ENCODE measurements at places on chromosomes 6 and 20. TPM values are rescaled to one million over a fixed set of nuclear protein-coding genes. Genes with fewer than 3 reads are reported as not detected.

- no peak for DNase-seq
Observed at GRCh38 chr6:128282961-128283360, 237.4 kb downstream of the PTPRK start.

DNA sequence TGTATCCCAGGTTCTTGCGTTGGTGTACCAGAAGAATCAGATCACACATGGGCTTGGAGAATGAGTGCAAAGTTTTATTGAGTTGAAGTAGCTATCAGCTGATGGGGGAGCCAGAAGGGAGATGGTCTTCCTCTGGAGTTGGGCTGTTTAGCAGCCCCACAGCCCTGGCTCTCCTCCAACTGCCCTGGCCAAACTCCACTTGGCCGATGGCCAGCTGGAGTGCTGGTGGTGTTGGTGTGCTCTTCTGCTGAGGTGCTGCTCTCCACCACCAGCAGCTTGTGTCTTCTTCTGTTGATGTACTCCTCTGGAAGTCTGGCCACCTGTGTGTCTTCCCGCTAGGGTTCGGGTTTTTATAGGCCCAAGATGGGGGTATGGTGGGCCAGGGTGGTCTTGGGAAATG lies 172.8 kb downstream of the TINAG start:
- no peak for DNase-seq

GRCh38 chr6:106461084-106461483 lies 100.6 kb downstream of the CRYBG1 start:
- DNase-seq = peak; percentile 40

DNA sequence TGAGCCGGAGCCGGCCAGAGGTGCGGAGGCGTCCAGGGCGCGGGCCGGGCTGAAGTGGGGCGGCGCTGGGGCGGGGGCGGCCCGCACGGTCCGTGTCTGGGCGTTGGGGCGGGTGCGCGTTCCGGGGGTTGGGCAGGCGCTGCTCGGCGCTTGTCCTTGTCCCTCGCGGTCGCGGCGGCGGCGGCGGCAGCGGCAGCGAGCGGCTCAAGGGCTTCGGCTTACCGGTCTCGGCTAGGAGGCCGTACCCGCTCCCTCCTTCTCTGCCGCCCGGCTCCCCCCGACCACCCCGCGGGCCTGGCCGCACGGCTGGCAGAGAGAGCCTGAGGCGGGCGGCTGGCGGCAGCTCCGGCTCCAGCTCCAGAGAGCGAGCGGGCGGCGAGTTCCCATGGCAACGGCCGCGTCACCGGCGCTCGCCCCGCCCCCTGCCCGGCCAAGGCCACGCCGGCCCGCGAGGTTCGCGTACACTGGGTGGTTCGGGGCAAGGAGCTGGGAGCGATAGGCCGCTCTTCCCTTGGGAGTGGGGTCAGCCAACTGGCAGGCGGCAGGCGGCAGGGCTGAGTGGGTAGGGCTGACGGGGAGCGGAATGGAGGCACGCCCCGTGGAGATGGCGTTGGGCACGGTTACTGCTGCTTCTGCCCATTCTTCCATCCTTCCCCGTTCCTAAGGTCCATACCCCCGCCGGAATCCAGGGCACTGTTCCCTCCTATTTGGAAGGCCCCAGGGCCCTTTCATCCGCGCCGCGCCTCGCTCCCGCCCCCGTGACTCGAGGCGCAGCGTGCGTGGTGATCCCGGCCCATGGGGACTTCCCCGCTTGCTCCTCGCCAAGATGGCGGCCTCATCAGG lies at the start of gene LRRC73:
TSS of gene LRRC73 (minus strand) at position 363 of the 843 bp plus-strand sequence. CDS start 561 bp downstream, outside the sequence.
- DNase-seq = peak; percentile 96

GRCh38 chr6:20729086-20729485 lies 194.8 kb downstream of the CDKAL1 start:
- no peak for DNase-seq

- no peak for DNase-seq
Observed at GRCh38 chr20:24165301-24166122, 176.9 kb upstream of the GGTLC1 start.

DNA sequence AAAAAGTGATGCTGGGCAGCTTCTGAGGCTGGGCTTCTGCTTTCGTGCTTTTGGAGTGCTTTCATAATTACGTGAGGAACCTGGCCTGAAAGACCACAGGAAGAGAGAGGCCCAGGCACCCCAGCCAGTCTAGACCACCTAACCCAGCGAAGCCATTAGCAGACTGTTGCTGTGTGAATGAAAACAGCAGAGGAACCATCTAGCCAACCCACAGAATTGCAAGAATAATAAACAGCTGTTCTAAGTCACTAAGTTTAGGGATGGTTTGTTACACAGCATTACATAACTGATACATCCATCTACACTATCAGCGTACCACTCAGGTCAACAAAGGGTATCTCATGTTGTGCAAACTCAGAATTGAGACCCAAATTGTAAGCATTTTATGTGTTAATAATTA lies 34.5 kb downstream of the FGD2 start:
- DNase-seq = no peak

GRCh38 chr6:90918361-90918760 lies 331.5 kb upstream of the MAP3K7 start:
- no peak for DNase-seq

DNA sequence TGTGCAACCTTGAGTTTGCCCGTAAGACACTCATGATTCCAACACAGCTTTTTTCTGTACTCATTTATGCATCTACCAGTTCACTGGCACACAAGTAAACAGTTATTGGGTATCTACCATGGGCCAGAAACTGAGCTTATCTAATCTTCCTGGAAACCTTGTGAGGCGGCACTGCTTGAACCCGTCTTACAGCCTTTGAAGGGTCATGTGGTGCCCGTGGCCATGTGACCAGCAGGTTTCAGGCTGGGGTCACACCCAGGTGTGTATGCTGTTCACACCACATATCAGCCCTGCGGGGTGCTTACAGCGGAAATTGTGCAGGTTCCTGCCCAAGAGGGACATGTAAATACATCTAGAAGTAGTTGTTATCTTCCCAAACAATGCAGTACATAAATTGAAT lies 6.1 kb downstream of the THBD start:
- no peak for DNase-seq

DNA sequence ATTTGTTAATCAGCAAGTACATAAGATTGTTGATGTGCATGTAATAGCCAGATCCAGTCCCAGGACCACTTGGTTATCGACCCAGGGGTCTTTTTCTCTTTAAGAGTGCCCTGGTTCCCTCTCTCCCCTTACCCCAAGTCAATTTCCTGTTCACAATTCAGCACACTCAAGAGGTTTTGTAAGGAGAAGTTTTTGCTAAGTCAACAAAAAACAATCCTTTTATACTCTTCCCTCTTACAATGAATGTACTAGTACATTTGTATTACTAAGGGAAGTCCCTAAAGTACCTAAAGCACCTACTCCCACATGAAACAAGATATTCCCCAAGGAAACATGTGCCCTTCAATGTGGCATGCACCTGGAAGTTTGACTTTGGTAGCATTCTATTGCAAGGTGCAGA lies 1.6 kb upstream of the NT5DC1 start:
- no peak for DNase-seq

The SIRPB1 gene
- total RNA-seq = not detected

The PLN gene
- total RNA-seq = not detected

The BCAS4 gene
- 17.6 TPM for total RNA-seq

The FAM209B gene
- total RNA-seq = 0.59 TPM
